ENCODE measurements at places on chromosomes 3 and 15.

- no peak for DNase-seq
Measured at GRCh38 chr3:154758109-154758868, 321.8 kb upstream of the MME start.

- no peak for DNase-seq
Measured at GRCh38 chr3:71984843-71985613, 200.1 kb upstream of the PROK2 start.

DNA sequence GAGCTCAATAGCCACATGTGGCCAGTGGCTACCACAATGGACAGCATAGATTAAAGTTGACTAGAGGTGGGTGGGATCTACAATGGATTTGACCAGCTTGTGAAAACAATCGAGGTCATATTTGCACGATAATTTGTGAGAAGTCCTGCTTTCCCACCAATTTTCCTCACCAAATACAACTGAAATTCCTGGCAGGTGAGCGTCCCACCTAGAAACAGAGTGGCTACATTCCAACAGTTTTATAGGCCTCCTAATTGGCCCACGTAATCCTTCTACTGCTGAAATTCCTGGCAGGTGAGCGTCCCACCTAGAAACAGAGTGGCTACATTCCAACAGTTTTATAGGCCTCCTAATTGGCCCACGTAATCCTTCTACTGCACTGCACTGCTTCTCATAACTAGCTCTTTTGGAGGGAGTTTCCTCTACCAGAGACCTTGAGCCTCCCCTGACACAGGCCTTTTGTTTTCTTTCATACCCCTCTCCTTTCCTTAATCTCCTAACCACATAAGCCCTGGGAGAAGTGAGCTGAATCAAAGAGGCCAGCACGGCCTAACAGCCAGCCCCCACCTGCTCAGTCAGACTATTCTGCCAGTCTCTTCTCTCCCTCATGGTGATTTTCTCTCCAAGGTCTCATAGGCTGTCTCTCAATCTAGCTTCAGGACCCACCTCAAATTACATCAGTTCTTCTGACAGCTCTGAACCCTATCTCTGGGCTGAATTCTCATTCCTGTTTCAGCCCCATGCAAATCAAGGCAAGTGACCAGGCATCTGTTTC lies 80.2 kb downstream of the BFSP2 start:
- no peak for DNase-seq

GRCh38 chr15:83275412-83275811 lies 9.1 kb downstream of the BNC1 start:
- no peak for DNase-seq

DNA sequence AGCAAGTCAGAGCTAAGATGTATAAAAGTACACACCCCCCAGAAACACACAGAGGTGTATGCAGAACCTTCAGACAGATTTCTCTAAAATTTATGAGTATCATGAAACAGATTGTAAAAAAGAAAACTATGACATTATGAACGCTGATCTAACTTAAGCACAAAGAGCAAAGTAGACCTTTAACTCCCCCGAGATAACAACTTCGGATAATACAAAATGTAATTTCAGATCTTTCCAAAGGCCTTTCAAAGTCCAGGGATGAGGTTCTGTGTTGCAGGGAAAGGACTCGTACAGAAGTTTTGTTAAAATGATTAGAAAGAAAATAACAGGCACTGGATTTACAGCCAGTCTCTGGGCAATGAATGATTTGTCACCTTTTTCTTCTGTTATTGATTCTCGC lies 92.8 kb upstream of the FGF12 start:
- DNase-seq: no peak

DNA sequence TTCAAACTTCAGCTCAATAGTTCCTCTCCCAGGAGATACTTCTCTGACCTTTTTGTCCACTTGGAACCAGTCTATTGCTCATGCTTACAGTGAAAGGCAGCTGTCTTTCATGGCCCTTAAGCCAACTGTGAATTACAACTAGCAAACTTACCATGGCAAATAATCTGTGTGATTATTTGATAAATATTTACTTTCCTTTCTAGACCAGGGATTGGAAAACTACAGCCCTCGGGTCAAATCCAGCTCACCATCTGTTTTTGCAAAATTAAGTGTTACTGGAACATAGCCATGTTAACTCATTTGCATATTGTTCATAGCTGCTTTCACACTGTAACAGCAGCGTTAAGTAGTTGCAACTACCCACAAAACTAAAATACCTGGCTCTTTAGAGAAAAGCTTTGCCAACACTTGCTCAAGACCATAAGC lies 289.1 kb upstream of the MCTP2 start:
- no peak for DNase-seq

DNA sequence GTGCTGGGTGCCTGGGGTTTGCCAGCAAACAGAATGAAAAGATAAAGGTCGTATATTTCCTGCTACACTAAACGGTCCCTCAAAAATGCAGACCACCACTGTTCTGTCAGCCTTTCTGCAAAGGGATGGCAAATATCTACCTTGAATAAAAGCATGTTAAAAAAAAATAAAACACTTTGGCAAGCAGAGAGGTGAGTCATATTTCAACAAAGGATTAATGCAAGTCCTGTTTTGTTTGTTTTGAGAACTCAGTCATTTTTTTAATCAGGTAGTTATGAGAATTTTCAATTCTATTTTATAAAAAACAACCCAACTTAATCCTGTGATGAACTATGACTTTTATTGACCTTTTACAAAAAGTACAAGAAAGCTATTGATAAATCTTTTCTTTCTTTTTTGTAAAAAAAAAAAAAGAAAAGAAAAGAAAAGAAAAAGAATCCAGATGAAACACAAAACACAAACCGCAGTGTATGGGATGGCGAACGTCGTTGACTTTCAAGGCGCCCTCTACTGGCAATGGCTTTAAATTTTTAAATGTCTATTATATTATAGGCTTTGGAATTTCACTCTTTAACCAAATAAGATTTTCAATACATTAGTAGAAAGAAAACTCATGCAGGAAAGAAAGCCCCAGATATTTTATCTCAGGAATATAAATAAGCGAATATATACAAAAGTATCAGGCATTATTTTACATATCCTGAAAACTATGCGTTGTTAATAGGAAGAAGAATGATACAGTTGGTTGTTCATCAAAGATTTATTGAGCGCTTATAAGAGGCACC lies 87.8 kb downstream of the NCEH1 start:
- DNase-seq: peak; percentile 24

DNA sequence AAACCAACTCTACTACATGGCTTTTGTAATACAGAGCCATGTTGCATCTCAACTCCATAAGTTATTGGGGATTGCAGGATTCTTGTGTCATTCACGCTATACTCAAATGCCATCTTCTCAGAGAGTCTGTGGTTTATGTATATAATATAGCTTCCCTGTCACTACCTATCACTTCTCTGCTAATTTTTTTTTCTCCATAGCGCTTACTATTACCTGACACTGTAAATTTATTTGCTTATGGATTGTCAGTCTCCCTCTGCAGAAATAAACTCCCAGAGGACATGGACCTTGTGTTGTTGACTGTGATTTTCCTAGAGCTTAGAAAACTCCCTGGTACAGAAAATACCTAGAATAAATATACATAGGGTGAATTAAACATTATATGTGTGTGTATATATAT lies 990.5 kb downstream of the TBL1XR1 start:
- DNase-seq: no peak

GRCh38 chr3:145144361-145144760 lies 1016.6 kb downstream of the PLOD2 start:
- DNase-seq: no peak

GRCh38 chr15:36886701-36887100 lies 213.6 kb downstream of the MEIS2 start:
- DNase-seq: no peak

DNA sequence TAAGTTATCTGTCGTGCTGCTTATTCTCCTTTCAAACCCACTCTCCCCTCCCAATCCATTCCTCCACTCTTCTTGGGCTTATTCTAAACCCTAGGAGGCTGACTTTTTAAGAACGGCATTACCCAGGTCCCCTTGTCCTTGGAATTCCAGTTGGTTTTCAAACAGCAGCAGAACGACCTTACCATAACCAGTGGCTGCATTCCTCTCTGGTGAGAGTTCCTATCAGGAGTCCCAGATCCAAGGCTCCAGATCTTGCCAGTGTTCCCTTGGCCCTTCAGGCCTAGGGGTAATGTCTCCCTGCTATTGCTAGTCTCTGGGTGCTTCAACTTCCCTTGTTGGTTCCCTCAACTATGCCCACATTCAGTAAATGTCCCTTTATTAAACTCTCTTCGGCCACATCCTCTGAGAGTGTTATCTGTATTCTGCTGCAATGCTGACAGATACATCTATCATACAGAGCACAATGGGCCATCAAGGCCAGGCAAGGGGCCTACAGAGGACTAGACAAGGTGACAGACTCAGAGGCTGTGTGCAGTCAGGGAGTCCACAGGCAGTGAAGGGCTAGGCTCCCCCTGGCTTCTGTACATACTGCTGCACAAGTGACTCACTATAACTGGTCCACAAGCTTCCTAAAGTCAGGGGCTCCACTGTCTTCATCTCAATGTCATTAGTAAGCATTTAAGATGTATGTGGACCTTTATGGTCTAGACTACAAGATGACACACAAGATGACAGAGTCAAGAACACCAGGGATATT lies 10.1 kb downstream of the LYSMD2 start:
- DNase-seq: no peak

DNA sequence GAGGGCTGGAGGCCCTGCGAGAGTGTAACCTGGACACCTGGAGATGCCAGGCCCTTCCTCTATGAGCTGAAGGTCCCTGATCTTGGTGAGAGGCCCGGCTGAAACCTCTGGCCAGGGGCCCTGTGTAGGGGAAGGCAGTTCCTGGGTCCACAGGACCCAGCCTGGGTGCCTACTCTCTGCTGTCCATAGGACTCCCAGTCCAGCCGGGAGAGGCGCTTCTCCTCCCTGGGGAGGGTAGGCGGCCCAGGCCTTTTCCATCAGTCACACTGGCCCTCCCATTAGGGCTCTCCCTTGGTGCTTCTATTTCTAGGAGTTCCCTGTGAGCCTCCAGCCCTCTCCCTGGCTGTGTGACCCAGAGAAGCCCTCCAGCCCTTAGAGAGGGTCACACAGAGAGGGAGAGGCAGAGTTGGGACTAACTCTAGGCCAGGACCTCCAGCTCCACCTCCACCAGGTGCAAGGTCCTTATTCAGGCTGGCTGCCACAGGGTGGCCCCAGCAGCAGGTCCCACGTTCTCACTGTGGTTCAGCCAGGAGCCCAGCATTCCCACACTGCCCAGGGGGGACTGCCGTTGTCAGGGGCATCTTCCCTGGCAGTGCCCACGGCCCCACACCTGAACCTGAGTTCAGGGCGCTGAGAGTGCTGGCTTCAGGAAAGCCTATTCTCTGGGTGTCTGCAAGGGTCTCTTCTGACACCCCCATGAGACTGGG lies 146.8 kb downstream of the SMAD6 start:
- DNase-seq: no peak

DNA sequence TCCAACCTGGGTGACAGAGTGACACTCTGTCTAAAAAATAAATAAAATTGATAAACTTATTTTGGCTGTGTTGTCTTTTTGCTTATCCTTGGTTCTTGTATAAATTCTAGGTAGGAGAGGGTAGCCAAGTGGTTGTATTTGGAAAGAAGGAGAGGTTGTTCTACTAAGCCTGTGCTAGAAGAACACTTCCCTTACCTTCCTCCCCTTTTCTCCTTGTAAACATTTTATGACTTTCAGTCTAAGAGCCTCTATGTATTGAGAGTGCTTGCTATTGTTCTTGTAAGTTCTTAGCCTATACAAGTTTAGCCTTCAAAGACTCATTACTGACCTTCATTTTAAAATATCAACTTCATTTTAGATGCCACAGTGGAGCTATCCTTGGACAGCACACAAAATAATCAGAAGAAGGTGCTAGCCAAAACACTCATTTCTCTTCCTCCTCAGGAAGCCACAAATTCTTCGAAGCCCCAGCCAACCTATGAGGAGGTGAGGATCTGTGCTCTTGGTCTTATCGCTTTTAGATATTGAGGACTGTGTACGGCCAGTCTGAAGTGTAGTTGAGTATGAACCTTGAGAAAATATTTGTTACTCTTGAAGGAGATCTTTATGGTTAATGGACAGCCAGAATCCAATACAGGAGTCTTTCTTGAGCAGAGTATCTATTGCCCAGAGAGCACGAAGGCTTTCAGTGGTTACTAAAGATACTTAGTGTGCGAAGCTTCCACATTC lies 22.1 kb downstream of the SNX1 start:
- DNase-seq: no peak

GRCh38 chr3:141960731-141961130 lies 84.3 kb downstream of the ATP1B3 start:
- no peak for DNase-seq

GRCh38 chr15:39654304-39654703 lies 73.4 kb downstream of the THBS1 start:
- no peak for DNase-seq

DNA sequence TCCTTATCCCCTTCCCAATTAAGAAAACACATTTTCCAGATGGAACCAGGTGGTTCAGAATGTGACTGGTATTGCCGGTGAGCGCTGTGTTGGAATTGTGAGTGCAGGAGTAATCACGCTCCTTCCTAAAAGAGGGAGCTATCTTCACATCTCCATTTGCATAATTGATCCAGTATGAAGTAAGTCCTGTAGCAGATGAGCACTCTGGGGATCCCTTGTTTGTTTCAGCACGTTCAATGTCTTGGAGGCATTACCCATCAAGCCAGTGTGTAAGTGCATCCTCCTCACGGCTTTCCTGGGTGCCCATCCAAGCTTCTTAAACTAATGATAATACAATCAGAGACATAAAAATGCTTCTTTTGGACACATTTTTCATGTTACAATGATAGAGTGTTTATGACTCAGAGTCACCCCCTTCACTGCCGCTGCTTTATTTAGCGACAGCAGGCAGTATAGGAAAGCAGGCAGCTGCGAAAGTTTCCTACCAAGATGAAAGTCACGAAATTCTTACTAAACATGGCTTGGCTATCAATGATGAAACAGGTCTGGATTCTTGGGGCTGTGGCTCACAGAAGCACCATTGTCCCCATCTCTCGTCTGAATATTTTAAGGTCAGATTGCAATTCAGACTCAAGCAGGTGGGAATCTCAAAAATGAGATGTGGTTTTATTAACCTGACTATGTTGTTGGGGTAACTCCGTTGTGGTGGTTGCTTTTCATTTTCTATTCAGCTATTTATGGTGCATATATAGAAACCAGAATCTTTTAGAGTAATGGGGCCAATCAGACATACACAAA lies 346.3 kb upstream of the MDFIC2 start:
- no peak for DNase-seq

DNA sequence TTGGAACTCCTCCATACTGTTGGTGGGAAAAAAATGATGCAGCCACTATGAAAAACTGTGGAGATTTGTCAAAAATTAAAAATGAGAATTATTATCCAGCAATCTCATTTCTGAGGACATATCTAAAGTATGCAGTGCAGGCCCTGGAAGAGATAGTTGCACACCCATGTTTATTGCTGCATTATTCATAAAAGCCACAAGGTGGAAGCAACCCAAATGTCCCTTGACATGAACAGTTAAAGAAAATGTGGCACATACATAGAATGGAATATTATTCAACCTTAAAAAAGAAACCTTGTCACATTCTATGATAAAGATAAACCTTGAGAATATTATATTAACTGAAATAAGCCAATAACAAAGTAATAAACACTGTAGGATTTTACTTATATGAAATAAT lies 80.9 kb upstream of the ARHGEF26 start:
- no peak for DNase-seq

- no peak for DNase-seq
Measured at GRCh38 chr3:71397046-71397445, 186.5 kb downstream of the FOXP1 start.
